Stimulated activated CD4-positive, alpha-beta T cell treated with anti-CD3 and anti-CD28 coated beads, Interleukin-1b, Interleukin-23, amount 100 ng/mL, for 1 hour (primary cell): ENCODE measurements at places on chromosomes 4 and X.

- DNase-seq: no peak
These were observed 224.7 kb upstream of the DCAF8L1 start for GRCh38 chrX:28205905-28206304.

DNA sequence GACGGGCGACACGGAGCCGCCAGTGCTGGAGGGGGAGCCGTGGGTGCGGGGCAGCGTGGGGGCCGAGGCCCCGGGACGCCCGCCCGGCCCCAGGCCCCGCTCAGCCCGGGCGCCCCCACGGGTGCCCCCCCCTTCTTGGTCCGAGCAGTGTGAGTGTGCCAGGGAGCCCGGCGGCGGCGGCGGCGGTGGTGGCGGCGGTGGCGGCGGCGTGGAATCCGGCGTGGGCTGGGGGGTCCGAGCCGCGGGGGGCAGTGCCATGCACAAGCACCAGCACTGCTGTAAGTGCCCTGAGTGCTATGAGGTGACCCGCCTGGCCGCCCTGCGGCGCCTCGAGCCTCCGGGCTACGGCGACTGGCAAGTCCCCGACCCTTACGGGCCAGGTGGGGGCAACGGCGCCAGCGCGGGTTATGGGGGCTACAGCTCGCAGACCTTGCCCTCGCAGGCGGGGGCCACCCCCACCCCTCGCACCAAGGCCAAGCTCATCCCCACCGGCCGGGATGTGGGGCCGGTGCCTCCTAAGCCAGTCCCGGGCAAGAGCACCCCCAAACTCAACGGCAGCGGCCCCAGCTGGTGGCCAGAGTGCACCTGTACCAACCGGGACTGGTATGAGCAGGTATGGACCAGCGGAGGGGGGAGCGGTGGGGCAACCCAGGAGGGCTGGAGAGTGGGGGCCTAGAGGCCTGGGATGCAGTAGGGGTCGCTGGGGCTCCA is 466 bp downstream of the DLG3 start:
- no peak for DNase-seq

DNA sequence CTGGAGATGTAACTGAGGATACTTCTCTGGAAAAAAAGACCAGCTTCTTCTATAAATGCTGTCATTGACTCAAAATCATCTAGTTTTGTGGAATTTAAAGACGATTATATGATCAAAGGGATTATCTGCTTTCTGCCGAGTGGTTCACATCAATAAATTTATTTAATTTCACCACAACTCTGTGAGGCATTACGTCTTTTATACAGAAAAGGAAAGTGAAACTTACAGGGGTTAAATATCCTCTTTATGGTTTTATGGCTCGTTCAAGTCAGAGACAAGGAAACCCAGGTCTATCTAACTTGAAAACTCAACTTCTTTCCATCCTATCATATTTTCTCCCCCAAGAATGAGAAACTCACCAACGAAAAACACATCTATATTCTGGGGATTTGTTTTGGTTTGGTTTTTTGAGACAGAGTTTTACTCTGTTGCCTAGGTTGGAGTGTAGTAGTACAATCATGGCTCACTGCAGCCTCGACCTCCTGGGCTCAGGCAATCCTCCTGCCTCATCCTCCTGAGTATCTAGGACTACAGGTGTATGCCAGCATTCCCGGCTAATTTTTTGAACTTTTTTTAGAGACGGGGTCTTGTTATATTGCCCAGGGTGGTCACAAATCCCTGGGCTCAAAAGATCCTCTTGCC is 377.9 kb upstream of the EMCN start:
- DNase-seq: no peak

- no peak for DNase-seq
These were observed 179.6 kb downstream of the CCNG2 start for GRCh38 chr4:77336411-77337142.

GRCh38 chrX:46381630-46382029 is 163.6 kb downstream of the ZNF674 start:
- no peak for DNase-seq

DNA sequence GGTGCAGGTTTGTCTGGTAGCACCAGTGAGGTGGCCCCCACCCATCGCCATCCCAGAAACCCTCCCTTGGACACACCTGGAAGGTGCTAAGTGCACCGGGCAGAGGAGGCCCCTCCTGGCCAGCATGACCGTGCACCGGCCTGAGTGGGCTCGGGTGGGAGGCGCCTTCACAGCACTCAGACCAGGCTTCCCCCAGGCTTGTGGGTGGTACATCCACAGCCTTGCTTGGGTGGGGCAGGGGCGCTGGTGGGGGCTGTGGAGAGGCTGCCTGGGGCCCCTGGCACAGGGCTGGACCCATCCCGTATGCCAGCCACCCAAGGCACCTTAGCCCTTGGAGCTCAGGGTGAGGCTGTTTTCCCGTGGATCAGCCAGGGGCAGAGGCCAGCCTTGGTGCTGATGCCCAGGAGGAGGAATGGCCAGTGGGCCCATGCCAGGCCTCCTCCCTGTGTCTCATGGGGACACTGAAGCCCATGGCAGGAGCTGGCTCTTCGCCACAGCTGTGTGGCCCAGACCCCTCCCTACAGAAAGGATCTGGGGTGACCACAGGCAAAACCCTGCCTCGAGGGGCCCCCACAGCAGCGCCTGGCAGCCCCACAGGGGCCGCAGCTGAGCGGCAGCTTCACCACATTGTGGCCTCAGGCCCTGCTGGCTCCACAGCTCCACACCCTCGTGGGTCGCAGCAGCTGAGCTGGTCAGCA is 21.4 kb downstream of the NKX1-1 start:
- no peak for DNase-seq
